ENCODE measurements at places on chromosomes 1 and 21.
A peak's percentile ranks its signal among the peaks of the same experiment; 100 is the strongest.

- no peak for DNase-seq
Measured at GRCh38 chr1:29124366-29125236, 898 bp upstream of the TMEM200B start.

GRCh38 chr1:8345621-8346415 is 27.9 kb downstream of the SLC45A1 start:
- DNase-seq: no peak

GRCh38 chr1:85611856-85612255 is 31.3 kb downstream of the CCN1 start:
- DNase-seq: peak; percentile 98

GRCh38 chr1:182972829-182973228 is 19.9 kb upstream of the SHCBP1L start:
- no peak for DNase-seq

DNA sequence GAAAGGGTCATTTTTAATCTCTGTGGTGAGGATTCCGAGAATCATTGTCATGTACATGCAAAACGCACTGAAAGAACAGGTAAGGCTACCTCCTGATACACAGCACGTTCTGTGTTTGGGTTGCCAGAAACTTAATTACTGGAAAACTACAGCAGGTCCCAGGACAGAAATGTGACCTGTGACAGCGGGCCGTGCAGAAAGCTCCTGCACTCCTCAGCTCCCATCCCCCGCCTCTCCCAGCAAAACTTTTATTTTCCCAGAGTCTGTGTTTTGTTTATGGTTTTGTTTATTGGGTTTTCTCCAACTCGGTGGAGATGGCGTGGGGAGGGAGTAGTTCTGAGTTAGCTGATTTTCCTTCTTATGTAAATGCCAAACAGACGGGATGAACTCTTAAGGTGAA is 44.7 kb downstream of the SLC44A3 start:
- DNase-seq: no peak

GRCh38 chr1:168167806-168168205 is 11.0 kb upstream of the TIPRL start:
- DNase-seq: no peak

Data from GM04503 (cell line).